ENCODE measurements at places on chromosomes 11 and 22.

DNA sequence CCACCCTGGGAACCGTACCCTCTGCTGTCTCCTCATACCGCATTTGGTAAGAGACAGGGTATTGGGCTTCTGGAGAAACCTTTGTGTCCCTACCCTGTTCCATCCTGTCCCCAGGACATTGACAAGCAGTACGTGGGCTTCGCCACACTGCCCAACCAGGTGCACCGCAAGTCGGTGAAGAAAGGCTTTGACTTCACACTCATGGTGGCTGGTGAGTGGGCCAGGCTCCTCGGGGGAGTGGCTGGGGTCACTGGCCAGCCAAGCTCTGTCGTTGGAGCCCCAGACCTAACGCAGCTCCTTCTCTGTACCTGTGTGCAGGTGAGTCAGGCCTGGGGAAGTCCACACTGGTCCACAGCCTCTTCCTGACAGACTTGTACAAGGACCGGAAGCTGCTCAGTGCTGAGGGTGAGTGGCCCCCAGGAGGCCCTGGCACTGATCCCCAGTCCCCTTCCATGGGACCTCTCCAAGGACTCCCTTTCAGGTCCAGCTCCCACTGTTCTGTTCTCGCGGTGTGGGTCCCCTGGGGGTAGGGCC lies 3.8 kb upstream of the GP1BB start:
- DNase-seq, result no peak

- DNase-seq, result no peak
Measured at GRCh38 chr11:103594283-103594682, 442.2 kb upstream of the DDI1 start.

- no peak for DNase-seq
Measured at GRCh38 chr11:134244593-134244992, 8.6 kb downstream of the THYN1 start.

DNA sequence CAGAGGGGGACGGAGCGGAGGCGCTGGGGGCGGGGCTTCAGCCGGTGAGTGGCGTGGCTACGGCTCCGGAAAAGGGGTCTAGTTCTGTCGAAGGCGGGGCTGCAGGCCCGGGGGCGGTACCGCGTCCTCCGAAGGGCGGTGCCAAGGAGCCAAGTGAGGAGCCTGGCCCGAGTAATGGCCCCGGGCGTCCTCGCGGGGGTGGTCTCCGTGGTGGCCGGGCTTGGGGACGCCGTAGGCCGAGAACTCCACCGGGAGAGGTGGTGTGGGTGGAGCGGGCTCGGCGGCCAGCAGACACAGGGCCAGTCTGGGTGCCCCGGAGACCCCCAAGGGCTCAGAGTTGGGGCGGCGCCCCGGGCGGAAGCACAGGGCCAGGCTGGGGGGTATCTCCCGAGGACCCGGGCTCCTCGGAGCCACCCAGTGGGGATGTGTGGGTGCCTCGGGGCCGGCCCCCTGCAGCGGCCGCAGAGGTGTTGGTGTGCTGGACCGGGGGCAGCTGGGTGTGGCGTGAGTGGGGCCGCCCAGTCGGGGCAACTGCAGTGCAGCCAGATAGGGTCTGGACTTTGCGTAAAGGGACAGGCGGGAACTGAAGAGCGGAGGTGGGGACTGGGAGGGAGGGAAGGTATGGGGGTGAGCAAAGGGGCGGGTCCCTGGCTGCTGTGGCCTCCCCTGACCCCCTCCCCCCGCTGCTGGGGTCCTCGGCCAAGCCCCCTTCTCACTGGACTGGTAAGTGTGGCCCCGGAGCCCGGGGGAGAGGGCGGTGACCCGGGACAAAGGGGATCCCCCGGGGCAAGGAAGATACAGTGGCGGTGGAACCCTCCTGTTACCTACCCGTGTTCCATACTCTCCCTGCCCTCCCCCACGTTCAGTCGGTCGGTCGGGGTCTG lies 838 bp downstream of the FKBP2 start:
- peak; percentile 99 for DNase-seq

GRCh38 chr11:68411501-68411991 lies 49.0 kb upstream of the PPP6R3 start:
- DNase-seq, result peak; percentile 86

DNA sequence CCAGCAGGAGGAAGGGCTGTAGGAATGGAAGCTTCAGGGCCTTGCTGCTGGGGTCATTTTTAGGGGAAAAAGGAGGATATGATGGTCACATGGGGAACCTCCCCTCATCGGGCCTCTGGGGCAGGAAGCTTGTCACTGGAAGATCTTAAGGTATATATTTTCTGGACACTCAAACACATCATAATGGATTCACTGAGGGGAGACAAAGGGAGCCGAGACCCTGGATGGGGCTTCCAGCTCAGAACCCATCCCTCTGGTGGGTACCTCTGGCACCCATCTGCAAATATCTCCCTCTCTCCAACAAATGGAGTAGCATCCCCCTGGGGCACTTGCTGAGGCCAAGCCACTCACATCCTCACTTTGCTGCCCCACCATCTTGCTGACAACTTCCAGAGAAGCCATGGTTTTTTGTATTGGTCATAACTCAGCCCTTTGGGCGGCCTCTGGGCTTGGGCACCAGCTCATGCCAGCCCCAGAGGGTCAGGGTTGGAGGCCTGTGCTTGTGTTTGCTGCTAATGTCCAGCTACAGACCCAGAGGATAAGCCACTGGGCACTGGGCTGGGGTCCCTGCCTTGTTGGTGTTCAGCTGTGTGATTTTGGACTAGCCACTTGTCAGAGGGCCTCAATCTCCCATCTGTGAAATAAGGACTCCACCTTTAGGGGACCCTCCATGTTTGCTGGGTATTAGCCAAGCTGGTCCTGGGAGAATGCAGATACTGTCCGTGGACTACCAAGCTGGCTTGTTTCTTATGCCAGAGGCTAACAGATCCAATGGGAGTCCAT lies 14.1 kb downstream of the IL10RA start:
- peak; percentile 22 for DNase-seq

- DNase-seq, result peak; percentile 79
Measured at GRCh38 chr11:130003717-130004001, 1.0 kb upstream of the PRDM10 start.

DNA sequence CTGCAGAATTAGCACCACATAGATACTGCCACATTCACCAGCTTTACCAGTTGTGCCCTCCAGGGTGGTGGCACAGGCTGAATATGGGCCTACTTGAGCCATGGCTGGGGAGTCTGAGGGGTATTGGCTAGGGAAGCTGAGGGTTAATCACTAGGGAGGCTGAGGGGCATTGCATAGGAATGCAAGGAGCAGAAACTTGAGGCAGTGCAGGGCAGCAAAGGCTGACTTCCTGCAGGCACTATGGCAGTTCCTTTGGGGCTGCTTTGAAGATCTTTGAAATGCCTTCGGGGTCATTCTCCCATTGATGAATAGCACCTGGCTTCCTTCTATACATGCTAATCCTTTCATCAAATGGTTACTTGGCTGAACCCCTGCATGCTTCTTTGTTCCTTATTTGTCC lies 171.5 kb downstream of the RCN1 start:
- DNase-seq, result no peak

DNA sequence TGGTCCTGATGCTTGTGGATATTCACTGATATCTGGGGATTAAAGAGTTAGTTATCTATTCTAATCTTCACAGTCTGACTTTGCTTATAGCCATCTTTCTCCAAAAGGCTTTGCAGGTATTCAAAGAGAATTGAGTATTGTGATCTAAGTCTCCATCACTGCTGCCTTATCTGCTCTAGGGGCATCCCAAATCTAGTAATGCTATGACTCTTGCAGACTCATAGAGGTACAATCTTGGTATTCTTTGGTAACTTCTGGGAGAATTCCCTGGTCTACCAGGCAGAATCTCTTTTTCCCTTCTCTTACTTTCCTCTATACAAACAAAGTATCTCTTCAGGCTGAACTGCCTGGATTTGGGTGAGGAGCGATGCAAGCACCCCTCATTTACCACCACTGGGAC lies 746.3 kb downstream of the JRKL start:
- DNase-seq, result no peak

- DNase-seq, result no peak
Measured at GRCh38 chr11:28976801-28977145, 868.6 kb downstream of the METTL15 start.

DNA sequence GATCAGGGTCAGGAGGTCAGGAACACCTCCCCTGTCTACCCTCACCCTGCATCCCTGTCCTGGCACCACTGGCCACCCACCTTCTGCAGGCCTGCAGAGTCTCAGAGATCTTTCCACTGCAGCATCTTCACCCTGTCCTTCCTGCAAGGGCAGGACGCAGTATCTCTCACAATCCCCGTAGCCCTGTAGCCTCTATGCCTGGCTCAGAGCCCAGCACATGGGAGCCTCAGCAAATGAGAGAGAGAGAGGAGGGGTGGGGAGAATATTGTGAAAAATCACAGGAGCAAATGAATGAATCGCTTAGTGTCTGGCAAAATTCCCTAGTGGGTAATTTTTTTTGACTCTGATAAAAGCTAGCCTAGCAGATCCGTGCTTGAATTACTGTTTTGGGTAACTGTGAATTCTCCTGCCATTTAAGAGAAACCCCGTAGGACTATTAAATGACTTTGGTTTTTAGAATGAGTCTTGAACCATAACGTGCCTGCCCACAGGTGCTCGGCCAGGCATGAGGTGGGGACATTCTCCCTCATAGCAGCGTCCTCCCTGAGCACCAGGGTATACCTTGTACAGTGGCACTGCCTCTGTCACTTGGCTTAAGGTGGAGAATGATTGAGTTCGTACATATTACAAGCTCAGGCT lies 91.5 kb downstream of the MORC2 start:
- peak; percentile 19 for DNase-seq

DNA sequence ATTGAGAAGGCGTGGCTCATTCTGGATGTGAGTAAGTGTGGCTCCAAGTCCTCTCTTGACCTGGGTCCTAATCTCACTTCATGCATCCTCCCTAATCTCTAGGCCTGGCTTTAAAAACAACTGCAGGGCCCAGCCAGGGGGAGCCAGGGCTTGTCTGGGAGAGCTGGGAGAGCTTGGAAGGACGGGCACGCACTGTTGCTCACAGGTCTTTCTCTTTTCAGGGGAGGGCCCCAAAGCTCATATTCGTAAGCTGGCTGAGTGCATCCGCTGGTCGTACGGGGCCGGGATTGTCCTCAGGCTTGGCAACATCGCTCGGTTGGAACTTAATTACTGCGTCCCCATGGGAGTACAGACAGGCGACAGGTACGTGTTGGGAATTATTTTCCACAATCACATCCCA lies 34.1 kb upstream of the PARVB start:
- no peak for DNase-seq

GRCh38 chr22:46806794-46807193 lies 44.3 kb downstream of the TBC1D22A start:
- DNase-seq, result no peak

GRCh38 chr11:20363500-20364340 lies at the start of gene HTATIP2:
Gene HTATIP2, plus strand, starts transcription at chr11:20363714. Its CDS starts 524 bp downstream, at chr11:20364238.
- peak; percentile 89 for DNase-seq

DNA sequence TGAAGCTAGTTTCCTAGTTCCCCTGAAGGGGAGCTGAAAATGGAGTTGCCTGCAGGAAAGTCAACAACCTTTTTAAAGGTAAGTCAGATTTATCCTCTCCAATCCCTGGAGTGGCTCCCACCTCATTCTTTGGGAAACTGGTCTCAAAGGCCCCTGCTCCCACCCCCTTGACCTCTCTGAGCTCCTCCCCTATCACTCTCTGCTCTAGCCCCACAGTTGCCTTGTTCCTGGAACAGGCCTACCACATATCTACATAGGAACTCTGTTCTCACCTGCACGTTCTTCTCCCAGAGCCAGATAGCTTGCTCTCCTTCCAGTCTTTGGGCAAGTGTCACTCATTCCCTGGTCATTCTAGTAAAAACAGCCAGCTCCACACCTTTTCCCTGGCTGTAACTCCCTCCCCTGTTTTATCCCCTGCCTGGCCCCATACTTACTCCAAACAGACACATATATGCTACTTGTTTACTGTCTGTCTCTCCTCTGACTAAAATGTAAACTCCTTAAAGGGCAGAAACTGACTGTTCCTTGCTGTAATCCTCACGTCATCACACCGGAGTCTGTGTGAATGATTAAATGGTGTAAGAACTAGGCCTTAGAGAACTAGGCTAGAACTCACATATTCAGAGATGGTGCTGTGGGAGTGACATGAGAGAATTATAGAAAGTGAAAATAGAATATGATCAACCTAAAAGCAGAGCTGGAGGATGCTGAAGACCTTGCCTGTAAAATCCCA lies 53.3 kb downstream of the TCF20 start:
- DNase-seq, result no peak

DNA sequence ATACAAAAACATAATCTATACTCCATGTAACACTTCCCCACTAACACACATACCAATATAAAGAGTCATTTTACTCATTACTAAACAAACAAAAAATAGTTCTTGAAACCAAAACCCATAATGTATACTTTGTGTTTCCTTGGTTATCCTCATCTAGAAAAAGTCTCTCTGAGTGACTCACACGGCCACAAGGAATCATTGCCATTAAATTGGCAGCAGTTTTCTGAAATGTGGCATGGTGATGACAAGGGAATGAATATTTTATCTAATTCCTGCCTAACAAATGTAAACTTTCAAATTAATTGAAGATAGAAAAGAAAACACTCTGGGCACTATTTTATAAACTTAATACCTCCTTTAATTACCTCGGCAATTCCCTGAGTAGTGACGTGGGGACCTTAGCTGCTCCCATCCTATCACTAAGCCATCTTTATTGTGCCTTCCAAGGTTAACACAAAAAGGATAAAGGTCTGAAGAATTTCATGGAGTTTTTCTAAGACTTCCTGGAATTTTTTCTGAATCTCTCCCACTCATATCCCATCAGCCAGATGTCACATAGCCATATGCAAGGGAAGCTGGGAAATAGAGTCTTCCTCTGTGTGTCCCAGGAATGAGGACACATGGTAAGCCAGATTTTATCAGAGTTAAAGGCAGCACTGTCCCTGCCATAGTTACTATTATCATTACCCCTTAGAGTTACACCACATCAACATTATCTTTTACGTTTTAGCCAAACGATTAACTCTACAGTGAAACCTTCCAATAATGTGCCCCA lies 857.2 kb upstream of the TENM4 start:
- no peak for DNase-seq

- DNase-seq, result no peak
Measured at GRCh38 chr11:95584589-95584988, 205.0 kb downstream of the FAM76B start.

DNA sequence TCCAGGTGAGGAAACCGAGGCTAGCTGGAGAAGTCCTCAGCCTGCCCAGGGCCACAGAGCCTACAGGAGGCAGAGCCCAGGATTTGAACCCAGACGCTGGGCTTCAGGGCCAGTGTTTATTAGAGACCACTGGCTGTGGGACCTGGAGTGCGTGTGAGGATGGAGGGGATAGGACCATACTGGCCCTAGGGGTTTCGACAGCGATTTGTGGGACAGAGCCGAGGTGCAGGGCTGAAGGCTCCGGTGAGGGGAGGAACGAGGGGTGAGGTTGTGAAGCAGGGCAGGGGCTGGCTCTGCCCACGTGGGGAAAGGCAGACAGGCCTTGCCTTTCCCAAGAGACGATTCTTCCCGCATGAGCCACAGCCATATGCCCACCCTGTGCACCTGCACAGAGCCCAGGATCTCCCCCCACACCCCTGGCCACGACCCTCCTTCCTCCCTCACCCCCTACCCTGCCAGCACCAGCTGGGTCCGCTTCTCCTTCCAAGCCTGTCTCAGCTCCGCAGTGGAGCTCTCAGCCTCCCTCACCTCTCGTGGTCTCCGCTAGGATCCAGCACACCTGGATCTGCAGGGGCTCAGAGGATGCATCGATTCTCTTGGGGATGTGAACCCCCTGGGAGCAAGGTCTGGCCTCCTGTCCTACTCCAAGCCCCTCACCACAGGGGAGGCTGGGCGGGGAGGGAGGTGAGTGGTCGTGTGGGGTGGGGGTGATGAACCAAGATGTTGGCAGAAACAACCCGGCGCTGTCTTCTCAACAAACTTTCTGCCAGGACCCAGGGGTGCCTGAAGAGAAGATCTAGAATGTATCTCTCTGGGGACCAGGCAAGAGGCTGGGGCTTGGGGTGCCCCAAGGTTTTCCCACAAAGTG lies 58.4 kb downstream of the RTL6 start:
- DNase-seq, result no peak
